Stomach (tissue), 19 donors: ENCODE measurements at places on chromosomes 16 and 17. TPM values are rescaled to one million over a fixed set of nuclear protein-coding genes. Genes with fewer than 3 reads are reported as not detected.

DNA sequence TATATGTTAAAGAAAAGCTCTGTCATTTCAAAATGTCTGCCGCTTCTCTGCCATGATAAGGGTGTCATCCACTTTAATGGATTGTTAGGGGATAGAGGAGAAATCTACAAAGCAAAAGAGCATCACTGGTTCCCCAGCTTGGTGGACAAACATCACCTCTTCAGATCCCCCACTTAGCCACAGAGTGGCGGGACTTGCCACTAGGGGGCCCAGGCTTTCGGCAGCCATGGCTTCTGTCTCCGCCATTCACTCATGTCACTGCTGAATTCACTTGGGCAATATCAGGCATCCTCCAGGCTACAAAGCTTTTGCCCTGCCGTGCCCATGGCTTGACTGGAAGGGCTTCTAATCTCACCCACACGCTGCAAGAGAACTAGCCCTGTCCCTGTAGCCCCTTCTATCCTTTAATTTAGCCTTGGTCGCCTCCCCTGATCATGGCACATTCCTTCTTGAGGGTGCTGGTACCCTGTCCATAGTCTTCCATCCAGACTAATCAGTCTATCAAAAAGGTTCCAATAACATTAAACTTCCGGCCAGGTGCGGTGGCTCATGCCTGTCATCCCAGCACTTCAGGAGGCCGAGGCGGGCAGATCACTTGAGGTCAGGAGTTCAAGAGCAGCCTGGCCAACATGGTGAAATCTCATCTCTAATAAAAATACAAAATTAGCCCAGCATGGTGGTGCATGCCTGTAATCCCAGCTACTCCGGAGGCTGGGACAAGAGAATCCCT, 34.7 kb downstream of the SBK1 start:
- no peaks in the 10 kb centered on the region for H3K4me1 ChIP-seq
- H3K4me3 ChIP-seq = no peak overlapping the region
- peak; percentile 67 for DNase-seq
- H3K36me3 ChIP-seq = no peaks in the 10 kb centered on the region

DNA sequence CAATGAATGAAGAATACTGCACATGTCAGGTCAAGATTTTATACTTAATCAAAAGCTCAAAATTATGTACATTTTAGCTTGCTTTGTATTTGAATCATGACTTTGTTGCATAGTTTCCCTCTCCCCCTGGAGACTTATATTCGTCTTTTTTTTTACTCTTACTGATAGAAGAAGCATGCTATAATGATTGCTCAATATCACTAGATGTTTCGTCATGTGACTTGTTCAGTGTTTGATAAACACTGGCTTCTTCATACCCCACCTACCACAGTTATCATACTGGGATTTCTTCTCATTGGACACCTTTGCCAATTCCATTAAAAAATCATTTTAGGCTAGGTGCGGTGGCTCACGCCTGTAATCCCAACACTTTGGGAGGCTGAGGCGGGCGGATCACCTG, 148.7 kb downstream of the FTO start:
- H3K4me1 ChIP-seq = no peaks in the 10 kb centered on the region
- no peak for DNase-seq
- no peaks in the 10 kb centered on the region for H3K27me3 ChIP-seq
- H3K27ac ChIP-seq = no peak overlapping the region

- H3K4me1 ChIP-seq = peaks cover 10% of the 10 kb centered on the region
- H3K36me3 ChIP-seq = no peaks in the 10 kb centered on the region
- H3K27me3 ChIP-seq = no peaks in the 10 kb centered on the region
- H3K4me3 ChIP-seq = no peak overlapping the region
Observed at GRCh38 chr16:14418795-14419225, 211.2 kb downstream of the PARN start.

DNA sequence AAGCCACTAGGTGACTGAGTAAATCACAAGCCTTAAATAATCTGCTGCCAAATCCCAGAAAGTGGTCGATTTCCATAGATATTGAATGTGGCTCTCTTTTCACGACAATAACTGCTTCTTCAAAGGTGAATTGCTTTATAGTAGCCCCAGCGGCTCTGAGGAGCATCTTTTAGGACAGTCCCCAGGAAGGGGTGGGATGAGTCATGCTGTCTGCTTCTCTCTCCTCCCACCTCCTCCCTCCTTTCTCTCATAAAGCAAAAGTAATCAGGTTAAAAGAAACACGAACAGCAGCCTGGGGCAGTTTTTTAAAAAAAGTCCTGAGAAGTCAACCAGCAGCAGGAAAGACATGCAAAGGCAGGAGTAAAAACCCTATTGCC, 1.8 kb downstream of the KIAA0513 start:
- no peaks in the 10 kb centered on the region for H3K36me3 ChIP-seq
- DNase-seq = no peak
- peak overlapping the region; percentile 69 for H3K4me3 ChIP-seq
- no peak overlapping the region for H3K27ac ChIP-seq

- H3K27me3 ChIP-seq = no peaks in the 10 kb centered on the region
- H3K27ac ChIP-seq = peak overlapping the region; percentile 92
- no peak for DNase-seq
Observed at GRCh38 chr16:72092832-72093447, 480 bp downstream of the TXNL4B start.

GRCh38 chr17:77385750-77386501, 245.2 kb downstream of the SEC14L1 start:
- no peak for DNase-seq
- H3K4me3 ChIP-seq = no peak overlapping the region
- H3K27ac ChIP-seq = peak overlapping the region; percentile 98
- no peaks in the 10 kb centered on the region for H3K27me3 ChIP-seq

DNA sequence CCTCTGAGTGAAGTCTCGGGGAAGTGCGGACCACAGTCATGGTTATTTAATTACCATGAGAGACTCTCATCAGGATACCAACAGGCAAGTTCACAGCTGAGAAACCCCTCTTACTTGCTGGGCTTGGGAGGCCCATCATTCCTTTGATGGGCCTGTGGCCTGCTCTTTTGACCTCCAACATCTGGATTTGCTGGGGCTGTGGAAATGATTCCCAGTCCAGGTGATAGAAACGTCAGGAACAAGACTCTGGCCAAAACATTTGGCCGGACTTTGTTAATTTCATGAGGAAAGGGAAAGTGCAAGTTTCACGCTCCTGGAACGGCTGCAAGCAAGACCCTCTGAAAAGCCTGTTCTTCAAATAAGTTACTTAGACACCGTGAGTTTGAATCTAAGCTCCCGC, 42.5 kb downstream of the TMEM114 start:
- no peaks in the 10 kb centered on the region for H3K4me1 ChIP-seq
- H3K27me3 ChIP-seq = no peaks in the 10 kb centered on the region
- DNase-seq = no peak
- H3K36me3 ChIP-seq = no peaks in the 10 kb centered on the region
- no peak overlapping the region for H3K4me3 ChIP-seq
- no peak overlapping the region for H3K27ac ChIP-seq

GRCh38 chr16:49466529-49466831, 92.9 kb downstream of the C16orf78 start:
- H3K27ac ChIP-seq = no peak overlapping the region
- no peak overlapping the region for H3K4me3 ChIP-seq
- no peaks in the 10 kb centered on the region for H3K4me1 ChIP-seq
- peaks cover 42% of the 10 kb centered on the region for H3K27me3 ChIP-seq

DNA sequence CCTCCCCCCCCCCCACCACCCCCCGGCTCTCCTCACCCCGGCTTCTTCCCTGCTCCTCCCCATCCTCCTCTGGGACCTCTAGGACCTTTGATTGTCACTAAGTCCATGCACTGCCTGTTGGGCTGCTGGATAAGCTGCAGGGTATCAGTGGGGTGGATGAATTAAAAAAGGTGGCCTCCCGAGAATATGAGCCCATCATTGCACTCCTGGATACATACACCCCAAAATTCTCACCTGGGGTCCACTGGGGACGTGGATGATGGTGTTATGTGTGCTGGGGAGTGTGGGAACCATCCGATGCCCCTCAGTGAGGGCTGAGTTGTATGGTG, 88.8 kb downstream of the IRF8 start:
- peaks cover 38% of the 10 kb centered on the region for H3K27me3 ChIP-seq
- no peak overlapping the region for H3K4me3 ChIP-seq
- no peak overlapping the region for H3K27ac ChIP-seq
- H3K36me3 ChIP-seq = no peaks in the 10 kb centered on the region
- peaks cover 10% of the 10 kb centered on the region for H3K4me1 ChIP-seq

DNA sequence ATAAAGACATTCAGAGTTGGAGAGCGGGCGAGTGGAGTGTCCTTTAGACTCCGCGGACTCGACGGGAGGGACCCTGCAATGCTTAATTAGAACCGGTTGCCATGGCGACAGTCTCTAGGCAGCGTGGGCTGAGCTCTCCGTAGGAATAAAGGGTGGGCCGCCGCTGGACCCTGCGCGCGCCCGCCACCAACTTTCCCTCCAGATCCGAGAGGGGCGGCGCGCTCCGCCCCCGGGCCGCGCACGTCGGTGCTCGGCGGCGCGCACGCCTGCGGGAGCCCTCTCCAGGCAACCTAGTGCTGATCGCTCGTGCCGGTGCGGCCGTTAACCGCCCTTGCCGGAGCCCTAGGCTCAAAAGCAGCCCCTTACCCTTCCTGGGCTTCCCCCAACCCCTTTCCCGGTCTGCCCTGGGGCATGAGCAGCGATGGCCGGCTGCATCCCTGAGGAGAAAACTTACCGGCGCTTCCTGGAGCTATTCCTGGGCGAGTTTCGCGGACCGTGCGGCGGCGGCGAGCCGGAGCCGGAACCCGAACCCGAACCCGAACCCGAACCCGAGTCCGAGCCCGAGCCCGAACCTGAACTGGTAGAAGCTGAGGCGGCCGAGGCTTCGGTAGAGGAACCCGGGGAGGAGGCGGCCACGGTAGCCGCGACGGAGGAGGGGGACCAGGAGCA, at the start of gene PPM1E:
PPM1E (plus strand) TSS at position 278 of the 669 bp plus-strand sequence.
- peak within 1 kb of the TSS; percentile 56 for H3K4me3 ChIP-seq
- peaks cover 31% of the 10 kb centered on the region for H3K27me3 ChIP-seq
- H3K4me1 ChIP-seq = peaks cover 17% of the 10 kb centered on the region
- peak; percentile 90 for DNase-seq
- no peaks in the 10 kb centered on the region for H3K36me3 ChIP-seq
- H3K27ac ChIP-seq = no peak within 1 kb of the TSS

- peaks cover 23% of the 10 kb centered on the region for H3K4me1 ChIP-seq
- H3K36me3 ChIP-seq = peaks cover 49% of the 10 kb centered on the region
- DNase-seq = peak; percentile 64
- no peak overlapping the region for H3K4me3 ChIP-seq
Observed at GRCh38 chr17:81537856-81538555, 9.8 kb downstream of the FSCN2 start.

GRCh38 chr17:83041305-83041704, 38.1 kb upstream of the METRNL start:
- H3K4me1 ChIP-seq = no peaks in the 10 kb centered on the region
- no peak overlapping the region for H3K27ac ChIP-seq
- no peaks in the 10 kb centered on the region for H3K27me3 ChIP-seq
- no peaks in the 10 kb centered on the region for H3K36me3 ChIP-seq
- H3K4me3 ChIP-seq = no peak overlapping the region

DNA sequence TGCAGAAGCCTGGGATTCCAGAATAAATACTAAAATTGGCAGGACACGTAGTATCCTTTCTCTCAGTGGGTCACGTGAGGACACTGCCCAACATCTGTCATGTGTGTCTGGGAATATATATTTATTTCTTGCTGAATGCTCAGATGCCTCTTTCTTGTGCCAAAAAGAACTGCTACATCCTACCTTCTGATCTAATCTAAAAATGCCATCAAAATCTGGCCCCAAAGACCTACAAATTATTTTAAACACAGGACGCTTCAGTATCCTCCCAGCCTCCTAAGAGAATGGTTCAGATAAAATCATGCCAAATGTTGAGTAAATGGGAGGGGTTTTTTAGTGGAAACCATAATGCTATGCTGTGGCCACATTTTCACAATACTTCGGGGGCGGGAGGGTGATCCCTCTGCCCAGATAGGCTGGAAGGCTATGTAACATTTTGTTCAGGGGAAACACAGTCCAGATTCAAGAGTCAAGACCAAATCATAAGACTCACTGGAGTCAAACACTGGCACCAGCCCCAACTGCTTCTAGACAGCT, 22.9 kb upstream of the CORO6 start:
- H3K27me3 ChIP-seq = no peaks in the 10 kb centered on the region
- H3K4me3 ChIP-seq = no peak overlapping the region
- H3K4me1 ChIP-seq = peaks cover 24% of the 10 kb centered on the region

DNA sequence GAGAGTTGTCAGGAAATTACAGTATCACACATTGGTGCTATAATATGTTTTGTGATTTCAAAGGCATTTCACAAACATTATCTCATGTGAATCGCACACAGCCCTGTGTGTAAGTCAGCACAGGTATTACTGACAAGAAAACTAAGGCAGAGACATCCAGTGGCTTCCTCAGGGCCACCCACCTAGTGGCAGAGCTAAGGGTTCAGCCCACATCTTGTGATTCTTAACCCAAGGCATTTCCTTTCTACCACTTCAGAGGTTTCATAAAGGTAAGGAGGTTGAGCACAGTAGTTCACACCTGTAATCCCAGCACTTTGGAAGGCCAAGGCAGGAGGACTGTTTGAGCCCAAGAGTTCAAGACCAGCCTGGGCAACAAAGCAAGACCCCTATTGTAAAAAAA, 58.2 kb downstream of the STX8 start:
- H3K27me3 ChIP-seq = no peaks in the 10 kb centered on the region
- no peaks in the 10 kb centered on the region for H3K36me3 ChIP-seq
- H3K4me3 ChIP-seq = no peak overlapping the region
- no peaks in the 10 kb centered on the region for H3K4me1 ChIP-seq
- DNase-seq = no peak

DNA sequence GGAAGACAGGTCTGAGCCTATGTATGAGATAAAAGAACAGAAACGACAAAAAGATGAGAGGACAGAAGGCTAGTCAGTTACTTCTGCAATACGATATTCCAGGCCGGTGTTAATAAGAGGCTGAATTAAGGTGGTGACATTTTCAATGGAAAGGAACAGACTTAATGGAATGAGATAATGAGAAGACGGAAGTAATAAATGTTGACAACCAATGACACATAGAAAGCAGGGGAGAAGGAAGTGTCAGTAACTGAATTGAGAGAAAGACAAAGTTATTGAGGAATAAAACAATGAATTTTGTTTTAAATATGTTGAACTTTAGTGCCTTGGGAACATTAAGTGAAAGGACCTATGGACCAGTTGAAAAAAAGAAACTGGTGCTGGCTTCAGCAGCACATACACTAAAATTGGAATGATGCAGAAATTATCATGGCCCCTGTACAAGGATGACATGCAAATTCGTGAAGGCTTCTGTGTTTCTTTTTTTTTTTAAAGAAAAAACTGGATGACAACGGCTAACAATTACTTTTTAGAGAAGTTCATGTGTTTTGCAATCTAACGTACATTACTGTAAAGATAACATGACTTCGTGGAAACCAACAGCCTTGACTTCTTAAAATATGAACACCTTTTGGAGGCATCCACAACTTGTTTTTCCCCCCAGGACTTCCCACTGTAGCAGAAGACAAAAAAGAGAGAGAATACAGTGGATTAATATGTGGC, 18.5 kb upstream of the CPD start:
- H3K27ac ChIP-seq = peak overlapping the region; percentile 27
- no peaks in the 10 kb centered on the region for H3K36me3 ChIP-seq
- no peaks in the 10 kb centered on the region for H3K4me1 ChIP-seq
- no peak for DNase-seq
- no peaks in the 10 kb centered on the region for H3K27me3 ChIP-seq
- H3K4me3 ChIP-seq = no peak overlapping the region

Gene SULT1A1
- total RNA-seq = 6.2 TPM

Gene FOXN1
- total RNA-seq = not detected

Gene MYCBPAP
- 1.1 TPM for total RNA-seq
